ENCODE measurements at places on chromosomes 4 and X.

GRCh38 chrX:22366166-22366702 lies 93.5 kb downstream of the CBLL2 start:
- no peak for DNase-seq

GRCh38 chr4:124028182-124028581 lies 631.6 kb downstream of the SPRY1 start:
- no peak for DNase-seq

DNA sequence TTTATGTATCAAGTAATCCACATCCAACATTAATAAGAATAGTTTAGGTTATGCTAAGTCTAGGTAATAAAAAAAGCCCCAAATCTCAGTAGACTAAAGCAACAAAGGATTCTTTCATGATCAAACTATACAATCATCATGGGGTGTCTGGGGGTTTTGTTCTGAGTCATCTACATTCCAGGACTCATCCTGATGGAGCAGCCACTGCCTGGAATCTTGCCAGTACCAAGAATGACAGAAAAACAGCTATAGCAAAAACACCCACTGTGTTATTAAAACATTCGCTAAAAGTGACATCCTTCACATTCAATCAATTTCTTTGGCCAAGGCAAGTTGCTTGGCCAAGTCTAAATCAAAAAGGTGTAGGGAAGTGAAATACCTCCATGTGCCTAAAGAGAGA lies 3.9 kb upstream of the ARHGEF38 start:
- no peak for DNase-seq

DNA sequence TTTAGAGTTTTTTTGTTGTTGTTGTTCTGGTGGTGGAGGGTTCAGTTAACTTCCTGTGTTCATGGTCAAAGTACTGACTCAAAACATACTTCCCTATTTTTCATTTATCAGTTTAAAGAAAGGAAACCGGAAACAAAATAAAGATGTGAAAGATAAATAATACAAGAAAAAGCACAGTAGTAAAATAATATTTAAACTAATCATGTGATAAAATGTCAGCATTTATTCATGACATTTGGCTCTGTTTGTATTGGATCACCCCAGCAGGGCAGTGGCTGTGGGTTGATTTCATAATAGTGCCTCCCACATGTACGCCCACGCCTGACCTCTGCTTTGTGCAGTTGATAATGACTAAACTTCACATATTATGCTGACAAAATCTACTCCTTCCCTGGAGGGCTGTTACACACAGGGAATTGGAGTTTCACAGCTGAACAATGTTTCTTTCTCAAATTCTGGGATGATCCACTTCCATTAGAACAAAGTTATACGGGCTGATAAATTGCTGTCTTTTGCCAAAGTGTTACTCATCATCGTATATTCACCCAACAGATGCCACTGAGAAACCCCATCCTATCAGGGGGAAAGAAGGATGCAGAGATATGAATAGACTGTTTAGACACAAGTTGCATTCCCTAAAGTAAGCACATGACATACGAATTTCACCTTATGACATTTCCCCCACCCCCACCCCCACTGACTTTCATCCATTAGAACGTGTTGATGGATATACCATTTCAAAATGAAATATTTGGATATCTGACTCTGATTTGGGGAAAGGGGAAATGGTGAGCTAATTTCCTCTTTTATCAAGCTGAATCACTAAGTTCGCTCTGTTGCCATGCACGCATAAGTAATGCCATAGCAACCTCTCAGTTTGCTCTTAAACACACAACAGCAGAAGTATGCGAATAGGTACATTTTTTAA lies 48.3 kb downstream of the AMELX start:
- DNase-seq, result no peak

- no peak for DNase-seq
Measured at GRCh38 chr4:87060957-87061356, 126.1 kb downstream of the AFF1 start.
